Hepatocyte (in vitro differentiated cells): ENCODE measurements at places on chromosomes 5 and 9. TPM values are rescaled to one million over a fixed set of nuclear protein-coding genes. Genes with fewer than 3 reads are reported as not detected.

The NR2F1-AS1 gene
- 8.6 and 9.3 TPM in 2 replicates for polyA plus RNA-seq

The THBS4 gene
- polyA plus RNA-seq: 0.33 TPM in 1 of 2 replicates, not detected in the other

The F2RL1 gene
- polyA plus RNA-seq: 88.0 and 130 TPM in 2 replicates

The FGD3 gene
- polyA plus RNA-seq: 4.1 and 6.5 TPM in 2 replicates

The CMYA5 gene
- 1.0 and 1.1 TPM in 2 replicates for polyA plus RNA-seq

The DMRT3 gene
- 0.28 TPM in 1 of 2 replicates, not detected in the other for polyA plus RNA-seq

The KCNN2 gene
- polyA plus RNA-seq: 6.4 and 9.5 TPM in 2 replicates

The ANKRD34B gene
- polyA plus RNA-seq: not detected in 2 replicates

DNA sequence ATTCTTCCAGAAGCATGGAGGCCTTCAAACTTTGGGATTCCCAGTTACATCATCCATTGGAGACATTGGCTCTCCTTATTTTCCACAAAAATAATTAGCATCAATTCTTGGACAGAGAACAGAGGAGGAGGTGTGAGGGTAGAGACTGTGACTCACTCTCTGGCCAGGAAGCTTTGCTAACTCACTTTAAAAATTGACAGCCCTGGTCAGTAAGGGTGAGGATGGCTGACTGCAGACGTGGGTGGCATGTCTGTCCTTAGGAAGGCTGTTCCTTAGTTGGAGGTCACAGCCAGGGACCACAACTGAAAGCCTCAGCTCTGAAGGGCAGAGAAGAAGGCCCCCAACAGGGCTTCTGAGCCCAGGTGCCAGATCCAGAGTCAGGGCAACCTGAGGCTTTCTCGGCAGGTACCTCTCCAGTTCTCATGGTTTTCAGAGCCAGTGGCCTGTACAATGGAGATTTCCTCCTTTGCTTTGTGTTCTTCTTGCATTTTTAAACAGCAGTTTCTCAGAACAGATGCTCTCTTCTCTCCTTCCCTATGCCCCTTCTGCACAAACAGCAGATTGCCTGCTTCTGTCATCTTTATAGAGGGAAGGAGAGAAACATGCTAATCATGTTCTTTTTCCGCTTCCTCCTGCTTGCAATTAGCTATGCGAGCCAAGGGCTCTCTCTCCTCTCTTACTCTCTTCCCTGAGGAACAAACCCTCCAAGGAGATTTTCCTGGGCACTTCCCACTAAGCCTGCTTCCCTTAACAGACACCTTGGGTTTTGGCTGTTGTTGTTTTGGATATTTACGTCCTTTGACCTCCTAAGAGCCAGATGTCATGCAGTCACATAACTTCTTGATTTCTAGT is 92.5 kb upstream of the ZNF366 start:
- no peaks in the 10 kb centered on the region for H3K36me3 ChIP-seq
- DNase-seq: no peak
- H3K4me1 ChIP-seq: peaks cover 58% of the 10 kb centered on the region
- peak overlapping the region; percentile 93 for H3K27ac ChIP-seq
- no peaks in the 10 kb centered on the region for H3K27me3 ChIP-seq

DNA sequence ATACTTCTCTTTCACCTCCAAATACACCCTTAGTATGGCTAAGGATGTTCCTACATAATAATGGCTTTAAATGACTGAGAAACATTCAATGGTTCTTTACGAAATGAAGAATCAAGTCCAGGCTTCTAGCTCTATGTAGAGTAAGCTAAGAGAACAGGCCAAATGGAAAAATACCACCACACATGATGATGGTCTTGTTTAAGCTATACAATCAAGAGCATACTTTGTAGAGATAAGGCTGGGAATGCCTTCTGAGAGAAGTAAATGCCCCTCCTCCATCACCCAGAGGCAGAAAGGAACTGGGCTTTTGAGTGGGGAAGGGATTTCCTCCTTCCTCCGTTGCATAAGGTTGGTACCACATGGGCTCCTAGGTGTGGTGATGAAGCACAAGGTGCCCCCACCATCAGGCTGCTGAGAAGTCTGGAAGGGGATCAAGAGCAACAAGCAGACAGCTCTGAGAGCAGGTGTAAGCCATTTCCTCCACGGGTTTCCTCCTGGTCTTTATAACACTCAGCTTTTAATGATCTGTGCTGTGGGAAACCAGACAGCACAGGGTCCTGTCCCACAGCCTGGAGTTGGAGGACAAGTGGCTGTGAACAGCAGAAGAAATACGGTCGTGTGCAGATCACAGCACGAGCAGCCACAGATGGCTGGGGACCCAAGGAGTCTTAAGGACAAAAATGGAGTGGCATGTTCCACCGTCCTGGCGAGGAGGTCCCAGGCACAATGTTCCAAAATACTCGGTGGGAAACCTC is 396.9 kb downstream of the CTNND2 start:
- H3K27ac ChIP-seq: peak overlapping the region; percentile 38
- no peak overlapping the region for H3K4me3 ChIP-seq
- DNase-seq: peak; percentile 24
- no peaks in the 10 kb centered on the region for H3K36me3 ChIP-seq
- H3K27me3 ChIP-seq: no peaks in the 10 kb centered on the region

- DNase-seq: no peak
- H3K36me3 ChIP-seq: no peaks in the 10 kb centered on the region
- no peaks in the 10 kb centered on the region for H3K4me1 ChIP-seq
Observed at GRCh38 chr5:17907094-17907493, 272.8 kb downstream of the TAF11L14 start.

GRCh38 chr9:104856413-104856941 is 71.5 kb downstream of the ABCA1 start:
- peak overlapping the region; percentile 59 for H3K27ac ChIP-seq
- peak; percentile 37 for DNase-seq
- H3K4me3 ChIP-seq: no peak overlapping the region

DNA sequence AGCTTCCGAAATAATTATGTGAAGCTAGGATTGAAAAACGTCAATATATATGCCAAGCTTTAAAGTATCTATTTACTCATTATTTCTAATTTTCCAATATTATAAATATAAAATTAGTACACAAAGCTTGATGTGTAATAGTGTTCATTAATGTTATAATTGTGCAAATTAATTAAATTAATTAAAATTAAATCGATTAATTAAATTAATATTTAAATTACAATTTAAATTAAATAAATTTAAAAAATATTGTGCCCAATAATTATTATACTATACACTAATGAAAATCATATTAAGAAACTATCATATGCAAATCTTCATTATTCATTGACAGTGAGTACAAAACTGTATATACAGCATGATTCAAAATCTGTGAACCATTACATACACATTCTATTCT is 409.8 kb downstream of the FAM170A start:
- no peaks in the 10 kb centered on the region for H3K4me1 ChIP-seq
- H3K36me3 ChIP-seq: no peaks in the 10 kb centered on the region
- H3K27ac ChIP-seq: no peak overlapping the region
- DNase-seq: no peak
- H3K4me3 ChIP-seq: no peak overlapping the region

DNA sequence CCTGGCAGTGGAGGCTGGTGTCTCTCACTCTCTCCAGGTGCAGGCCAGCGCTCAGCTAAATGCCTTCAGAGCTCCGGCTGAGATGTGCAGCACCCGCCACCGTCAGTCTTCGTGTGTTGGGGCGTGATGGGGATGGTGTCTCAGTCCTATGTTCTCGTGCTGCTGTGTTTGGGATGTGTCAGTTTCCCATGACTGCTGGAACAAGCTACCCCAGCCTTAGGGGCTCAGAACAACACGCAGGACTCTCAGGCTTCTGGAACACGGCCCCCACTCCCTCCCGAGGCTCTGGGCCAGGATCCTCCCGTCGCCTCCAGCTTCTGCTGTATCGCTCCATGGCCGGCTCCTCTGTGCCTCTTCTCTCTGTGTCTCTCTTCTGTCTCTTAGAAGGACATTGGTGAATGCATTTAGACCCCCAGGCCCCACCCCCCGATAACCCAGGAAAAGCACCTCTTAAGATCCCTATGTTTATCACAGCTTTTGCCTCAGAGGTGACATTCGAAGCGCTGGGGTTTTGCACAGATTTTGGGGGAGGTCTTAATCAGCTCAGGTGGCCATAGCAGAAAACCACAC is 9.6 kb upstream of the CEP72 start:
- H3K4me3 ChIP-seq: no peak overlapping the region
- no peaks in the 10 kb centered on the region for H3K36me3 ChIP-seq
- H3K4me1 ChIP-seq: no peaks in the 10 kb centered on the region
- DNase-seq: no peak
- no peak overlapping the region for H3K27ac ChIP-seq

GRCh38 chr9:119998614-119999013 is 581.4 kb downstream of the CDK5RAP2 start:
- H3K27me3 ChIP-seq: no peaks in the 10 kb centered on the region
- no peak overlapping the region for H3K4me3 ChIP-seq
- no peak for DNase-seq
- H3K4me1 ChIP-seq: no peaks in the 10 kb centered on the region
- H3K27ac ChIP-seq: no peak overlapping the region

DNA sequence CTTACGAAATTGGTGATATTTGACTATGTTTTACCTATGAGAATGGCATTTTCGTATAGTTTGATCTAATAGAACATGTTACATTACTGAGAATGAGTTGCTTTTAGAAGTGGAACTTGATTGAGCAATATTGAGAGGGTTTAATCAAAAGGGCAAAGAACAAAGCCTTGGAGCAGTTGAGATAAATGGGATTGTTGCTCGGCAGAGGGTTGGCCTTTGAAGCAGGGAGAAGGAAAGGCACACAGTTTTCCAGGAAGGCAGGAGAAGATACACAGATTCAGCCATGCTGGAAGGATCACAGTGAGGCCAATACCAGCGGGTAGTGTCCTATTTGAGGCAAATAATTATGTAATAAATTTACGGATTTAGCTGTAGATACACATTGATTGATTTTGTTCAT is 19.5 kb downstream of the MAN2A1 start:
- H3K27me3 ChIP-seq: no peaks in the 10 kb centered on the region
- peak overlapping the region; percentile 30 for H3K27ac ChIP-seq

- H3K36me3 ChIP-seq: no peaks in the 10 kb centered on the region
- H3K27me3 ChIP-seq: no peaks in the 10 kb centered on the region
- H3K27ac ChIP-seq: no peak overlapping the region
- H3K4me3 ChIP-seq: no peak overlapping the region
- no peaks in the 10 kb centered on the region for H3K4me1 ChIP-seq
Observed at GRCh38 chr9:68822596-68823165, 117.6 kb downstream of the PIP5K1B start.

- no peak for DNase-seq
- H3K27ac ChIP-seq: no peak overlapping the region
- H3K4me3 ChIP-seq: no peak overlapping the region
- H3K4me1 ChIP-seq: no peaks in the 10 kb centered on the region
- H3K36me3 ChIP-seq: no peaks in the 10 kb centered on the region
- no peaks in the 10 kb centered on the region for H3K27me3 ChIP-seq
Observed at GRCh38 chr5:135005076-135005475, 29.0 kb downstream of the PITX1 start.

- no peaks in the 10 kb centered on the region for H3K27me3 ChIP-seq
- peak; percentile 82 for DNase-seq
- no peaks in the 10 kb centered on the region for H3K4me1 ChIP-seq
Observed at GRCh38 chr9:103397868-103398600, 402.9 kb downstream of the CYLC2 start.

DNA sequence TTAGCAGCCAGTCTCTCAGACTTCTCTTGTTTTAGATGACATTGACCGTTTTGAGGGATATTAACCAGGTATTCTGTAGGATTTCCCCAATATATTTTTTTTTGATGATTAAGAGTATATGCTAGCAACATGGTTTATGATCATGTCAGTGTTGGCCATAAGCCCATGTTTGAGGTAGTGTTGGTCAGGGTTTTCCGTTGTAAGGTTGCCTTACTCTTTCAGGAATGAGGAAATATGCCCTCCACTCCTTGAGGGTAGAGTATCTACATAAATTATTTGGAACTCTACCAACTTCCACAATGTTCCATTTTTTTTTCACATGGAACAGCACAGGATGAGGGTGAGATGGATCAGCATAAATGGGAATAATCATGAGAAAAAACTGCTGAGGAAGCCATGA is 188.4 kb upstream of the PRDM9 start:
- no peak overlapping the region for H3K4me3 ChIP-seq
- H3K36me3 ChIP-seq: no peaks in the 10 kb centered on the region
- no peak overlapping the region for H3K27ac ChIP-seq
- no peaks in the 10 kb centered on the region for H3K27me3 ChIP-seq

- H3K27ac ChIP-seq: no peak overlapping the region
- H3K4me3 ChIP-seq: no peak overlapping the region
- no peak for DNase-seq
- H3K36me3 ChIP-seq: no peaks in the 10 kb centered on the region
Observed at GRCh38 chr9:86349271-86349670, 4.9 kb downstream of the TUT7 start.

GRCh38 chr5:5126444-5126843 is 13.7 kb upstream of the ADAMTS16 start:
- H3K27ac ChIP-seq: no peak overlapping the region
- no peaks in the 10 kb centered on the region for H3K4me1 ChIP-seq
- no peak for DNase-seq
- no peak overlapping the region for H3K4me3 ChIP-seq
- no peaks in the 10 kb centered on the region for H3K27me3 ChIP-seq
- H3K36me3 ChIP-seq: no peaks in the 10 kb centered on the region

GRCh38 chr9:806285-807156 is 35.0 kb upstream of the DMRT1 start:
- H3K27ac ChIP-seq: no peak overlapping the region
- peak; percentile 27 for DNase-seq
- no peak overlapping the region for H3K4me3 ChIP-seq

DNA sequence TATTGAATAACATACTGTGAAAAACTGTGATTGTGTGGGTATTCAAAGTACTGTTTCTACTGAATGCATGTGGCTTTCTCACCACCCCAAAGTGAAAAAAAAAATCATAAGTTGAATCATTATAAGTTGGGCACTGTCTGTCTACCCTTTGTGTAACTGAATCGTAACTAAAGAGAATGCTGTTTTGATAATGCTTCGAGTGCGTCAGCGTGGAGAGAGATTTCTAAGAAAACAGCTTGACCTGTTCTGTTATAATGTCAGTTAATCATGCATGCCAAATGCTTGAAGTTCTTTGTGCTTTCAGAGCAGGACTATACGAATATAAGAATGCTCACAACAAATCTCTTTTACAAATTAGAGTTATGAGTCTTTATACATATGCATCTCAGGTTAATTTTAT is 148.8 kb upstream of the SGCD start:
- H3K4me3 ChIP-seq: no peak overlapping the region
- no peaks in the 10 kb centered on the region for H3K36me3 ChIP-seq
- H3K4me1 ChIP-seq: peaks cover 12% of the 10 kb centered on the region
- H3K27ac ChIP-seq: no peak overlapping the region

GRCh38 chr5:141747152-141748141 is 65.4 kb upstream of the ARAP3 start:
- no peak overlapping the region for H3K27ac ChIP-seq
- no peak overlapping the region for H3K4me3 ChIP-seq
- peaks cover 16% of the 10 kb centered on the region for H3K27me3 ChIP-seq
- H3K36me3 ChIP-seq: no peaks in the 10 kb centered on the region

GRCh38 chr5:76490960-76491359 is 87.9 kb downstream of the IQGAP2 start:
- no peak overlapping the region for H3K4me3 ChIP-seq
- no peaks in the 10 kb centered on the region for H3K27me3 ChIP-seq
- H3K4me1 ChIP-seq: peaks cover 23% of the 10 kb centered on the region
- H3K27ac ChIP-seq: peak overlapping the region; percentile 47
- peak; percentile 28 for DNase-seq

GRCh38 chr5:56481428-56482357 is 248.6 kb upstream of the ANKRD55 start:
- peak; percentile 56 for DNase-seq
- H3K36me3 ChIP-seq: no peaks in the 10 kb centered on the region
- H3K27me3 ChIP-seq: no peaks in the 10 kb centered on the region
- peaks cover 41% of the 10 kb centered on the region for H3K4me1 ChIP-seq
- H3K4me3 ChIP-seq: peak overlapping the region; percentile 51
